ENCODE measurements at places on chromosomes 4 and X.

GRCh38 chr4:108215055-108215454 is 46.3 kb upstream of the LEF1 start:
- DNase-seq: no peak

GRCh38 chr4:142567620-142568451 is 278.3 kb downstream of the INPP4B start:
- no peak for DNase-seq

GRCh38 chrX:17390419-17390850 is 15.4 kb downstream of the NHS start:
- no peak for DNase-seq

GRCh38 chr4:2371765-2372487 is 46.5 kb downstream of the ZFYVE28 start:
- DNase-seq: no peak

GRCh38 chrX:1442724-1443367 is 9.9 kb downstream of the ASMTL start:
- DNase-seq: no peak

GRCh38 chr4:1714303-1715001 is 2.3 kb upstream of the SLBP start:
- no peak for DNase-seq

- DNase-seq: no peak
These were observed 646.8 kb upstream of the INTU start for GRCh38 chr4:126986005-126986404.

DNA sequence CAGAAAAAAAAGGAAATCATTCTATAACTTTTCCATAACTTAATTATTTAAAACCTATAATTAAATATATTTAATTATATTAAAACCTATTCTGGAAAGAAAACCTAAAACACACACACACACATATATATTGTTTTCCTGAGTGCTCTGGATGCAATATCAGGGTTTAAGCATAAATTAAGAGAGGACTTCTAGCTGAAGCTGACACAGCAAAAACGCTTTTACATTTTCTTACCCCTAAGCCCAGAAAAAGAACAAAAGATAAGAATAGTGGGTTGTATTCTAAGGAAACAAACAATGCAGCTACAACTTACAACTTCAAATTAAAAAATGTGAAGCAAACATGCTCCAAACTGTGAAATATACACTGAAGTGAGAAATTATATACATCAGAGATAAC is 52.3 kb downstream of the TMPRSS11B start:
- no peak for DNase-seq

GRCh38 chr4:140116442-140117104 is 37.4 kb downstream of the MAML3 start:
- DNase-seq: no peak

DNA sequence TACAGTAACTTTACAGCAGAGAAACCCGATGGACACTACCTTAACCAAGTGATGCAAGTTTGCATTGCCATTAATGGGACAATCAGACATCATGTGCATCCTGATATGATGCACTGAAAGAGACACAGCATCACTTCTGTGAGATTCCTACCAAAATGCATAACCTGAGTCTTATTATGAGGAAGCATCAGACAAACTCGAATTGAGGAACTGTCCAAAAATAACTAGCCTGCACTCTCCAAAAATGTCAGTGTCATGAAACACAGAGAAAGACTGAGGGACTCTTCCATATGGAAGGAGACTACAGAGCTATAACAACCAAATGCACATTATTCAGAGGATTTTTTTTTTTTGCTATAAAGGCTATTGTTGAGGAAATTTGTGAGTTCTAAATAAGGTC is 66.6 kb upstream of the IQSEC2 start:
- DNase-seq: no peak

- no peak for DNase-seq
These were observed 101.1 kb downstream of the CHIC2 start for GRCh38 chr4:53963336-53963735.

GRCh38 chr4:122992057-122992456 is 69.7 kb upstream of the NUDT6 start:
- DNase-seq: no peak

- no peak for DNase-seq
These were observed 13.9 kb downstream of the MAMLD1 start for GRCh38 chrX:150377005-150377404.

- no peak for DNase-seq
These were observed 245.5 kb downstream of the EVC2 start for GRCh38 chr4:5462896-5463295.

DNA sequence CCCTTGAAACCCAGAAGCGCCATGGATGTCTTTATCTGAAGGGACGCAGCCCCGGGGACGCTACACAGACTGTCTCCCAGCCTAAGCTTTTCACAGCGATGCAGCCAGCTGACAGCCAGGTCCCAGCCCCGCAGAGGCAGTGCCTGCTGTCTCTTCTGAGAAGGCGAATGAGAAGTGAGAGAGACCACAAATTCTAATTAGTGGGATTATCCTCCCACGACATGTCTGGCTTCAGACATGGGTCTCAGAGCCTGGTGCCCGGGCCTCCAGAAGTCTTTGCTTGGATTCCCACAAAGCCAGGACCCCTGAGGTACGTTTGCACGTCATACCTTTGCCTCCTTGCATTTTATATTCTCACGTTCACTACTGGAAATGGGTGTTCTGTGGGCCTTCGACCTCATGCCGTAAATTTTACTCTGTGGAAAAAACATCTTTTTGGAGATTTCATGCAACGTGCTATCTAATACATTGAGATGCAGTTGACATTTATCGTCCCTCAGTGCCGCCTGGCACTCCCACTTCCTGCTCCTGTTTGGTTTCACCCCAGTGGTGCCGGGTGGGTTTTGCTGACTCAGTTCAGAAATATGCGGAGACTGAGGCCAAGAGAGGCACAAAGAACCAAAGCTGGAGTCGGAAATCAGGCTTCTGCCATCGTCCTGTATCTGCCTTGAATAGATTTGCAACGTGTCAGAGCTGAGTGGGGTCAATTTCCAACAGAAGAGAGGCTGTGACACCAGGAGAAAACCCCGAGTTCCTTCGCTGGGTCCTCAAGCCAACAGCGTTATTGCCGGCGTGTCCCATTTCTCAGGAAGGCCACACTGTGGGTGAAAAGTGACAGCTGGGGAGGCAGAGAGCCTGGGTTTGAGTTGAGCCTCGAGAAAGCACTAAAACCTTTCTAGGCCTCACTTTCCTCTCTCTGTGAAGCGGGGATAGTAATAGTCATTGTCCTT is 114.4 kb downstream of the STK32B start:
- DNase-seq: no peak

GRCh38 chr4:120801137-120801758 is 121.3 kb downstream of the PRDM5 start:
- no peak for DNase-seq

DNA sequence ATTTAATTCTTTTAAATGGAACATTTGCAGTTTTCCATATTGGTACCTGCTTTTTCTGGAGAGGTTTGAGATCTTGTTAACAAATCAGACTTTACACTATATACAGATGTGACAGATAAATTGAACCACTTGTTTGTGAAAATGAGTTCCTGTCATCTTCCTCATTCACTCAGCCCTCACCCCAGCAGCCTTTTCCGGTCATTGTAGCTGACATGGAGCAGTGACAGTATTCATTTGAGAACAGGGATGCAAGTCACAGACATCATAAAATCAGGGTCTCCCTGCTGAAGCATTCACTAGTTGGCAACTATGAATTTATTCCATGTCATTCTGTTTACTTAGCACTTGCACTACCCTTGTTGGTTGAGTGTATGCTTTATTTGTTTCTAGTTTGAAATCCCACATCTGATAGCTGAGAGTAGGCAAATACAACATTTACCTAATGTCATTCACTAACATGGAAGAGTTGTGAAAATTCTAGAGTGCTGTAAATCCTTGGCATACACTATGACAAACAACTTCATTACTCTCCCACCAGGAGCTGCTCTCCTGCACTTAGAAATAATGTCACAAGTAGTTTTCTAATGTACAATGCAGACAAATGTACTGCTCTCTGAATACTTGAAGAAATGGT is 78.9 kb downstream of the UGT8 start:
- no peak for DNase-seq

DNA sequence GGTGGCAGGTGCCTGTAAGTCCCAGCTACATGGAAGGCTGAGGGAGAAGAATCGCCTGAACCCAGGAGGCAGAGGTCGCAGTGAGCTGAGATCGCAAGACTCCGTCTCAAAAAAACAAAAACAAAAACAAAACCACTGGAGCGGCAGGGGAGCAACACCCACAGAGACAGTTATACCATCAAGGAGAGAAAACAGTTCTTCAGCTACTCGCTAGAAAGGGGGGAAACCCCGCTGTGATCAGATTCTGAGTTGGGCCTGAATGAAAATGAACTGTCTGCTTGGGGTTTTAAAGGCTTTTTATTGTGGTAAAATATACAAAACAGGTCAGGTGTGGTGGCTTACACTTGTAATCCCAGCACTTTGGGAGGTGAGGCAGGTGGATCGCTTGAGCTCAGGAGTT is 16.8 kb upstream of the IRAK1 start:
- no peak for DNase-seq

DNA sequence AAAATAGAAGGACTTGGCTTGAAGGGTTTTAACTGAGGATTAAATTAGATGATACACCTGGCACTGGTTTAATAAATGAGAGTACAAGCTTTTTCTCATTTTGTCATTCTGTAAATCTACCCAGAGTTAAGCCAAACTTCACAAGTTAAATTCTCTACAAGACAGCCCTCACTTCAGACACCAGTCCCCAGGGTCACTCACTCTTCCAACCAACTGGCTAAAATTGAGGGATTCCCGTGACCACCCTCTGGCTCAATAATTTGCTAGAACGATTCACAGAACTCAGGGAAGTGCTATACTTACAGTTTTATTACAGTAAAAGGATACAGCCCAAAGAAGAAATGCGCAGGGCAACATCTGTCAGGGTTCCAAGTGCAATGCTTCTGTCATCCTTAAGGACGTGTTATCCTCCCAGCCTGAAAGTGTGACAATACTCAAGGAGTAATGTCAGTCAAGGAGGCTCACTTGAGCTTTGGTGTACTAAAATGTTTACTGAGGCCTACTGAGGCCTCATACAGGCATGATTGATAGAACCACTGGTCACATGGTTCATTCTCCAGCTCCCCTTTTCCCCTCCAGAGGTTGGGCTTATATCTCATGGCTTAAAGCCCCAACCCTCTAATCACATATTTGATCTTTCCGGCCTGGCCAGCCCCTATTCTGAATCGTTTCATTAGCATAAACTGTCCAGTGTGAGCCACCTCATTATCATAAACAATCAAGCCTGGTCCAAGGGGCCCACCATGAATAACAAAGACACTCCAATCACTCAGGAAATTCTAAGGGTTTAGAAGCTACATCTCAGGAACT is 9.6 kb upstream of the TMSB4X start:
- DNase-seq: no peak

GRCh38 chr4:139266208-139266582 is 13.8 kb downstream of the MGARP start:
- DNase-seq: no peak

DNA sequence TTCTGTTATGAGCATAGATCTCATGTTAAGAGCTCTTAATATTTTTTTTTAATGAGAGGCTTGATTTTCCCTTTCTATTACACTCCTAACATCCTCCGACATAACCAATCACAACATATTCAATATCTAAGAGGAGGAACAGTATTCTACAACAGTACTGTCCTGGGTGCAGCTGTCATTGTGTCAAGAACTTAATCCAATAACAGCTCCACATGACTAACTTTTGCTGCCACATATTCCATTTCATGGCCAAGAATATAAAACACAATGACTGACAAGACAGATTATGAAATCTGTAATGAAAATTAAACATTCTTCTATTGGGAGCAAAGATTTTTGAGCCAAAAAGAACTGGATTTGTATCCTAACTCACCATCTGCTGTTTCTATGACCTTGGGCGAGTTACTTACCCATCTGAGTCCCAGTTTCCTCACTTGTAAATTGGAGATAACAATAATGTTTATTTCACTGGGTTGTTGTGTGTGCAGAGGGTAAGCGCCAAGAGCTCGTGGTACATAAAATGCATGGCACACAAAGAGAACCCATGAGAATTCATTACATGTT is 405.6 kb downstream of the SPRY1 start:
- DNase-seq: no peak

DNA sequence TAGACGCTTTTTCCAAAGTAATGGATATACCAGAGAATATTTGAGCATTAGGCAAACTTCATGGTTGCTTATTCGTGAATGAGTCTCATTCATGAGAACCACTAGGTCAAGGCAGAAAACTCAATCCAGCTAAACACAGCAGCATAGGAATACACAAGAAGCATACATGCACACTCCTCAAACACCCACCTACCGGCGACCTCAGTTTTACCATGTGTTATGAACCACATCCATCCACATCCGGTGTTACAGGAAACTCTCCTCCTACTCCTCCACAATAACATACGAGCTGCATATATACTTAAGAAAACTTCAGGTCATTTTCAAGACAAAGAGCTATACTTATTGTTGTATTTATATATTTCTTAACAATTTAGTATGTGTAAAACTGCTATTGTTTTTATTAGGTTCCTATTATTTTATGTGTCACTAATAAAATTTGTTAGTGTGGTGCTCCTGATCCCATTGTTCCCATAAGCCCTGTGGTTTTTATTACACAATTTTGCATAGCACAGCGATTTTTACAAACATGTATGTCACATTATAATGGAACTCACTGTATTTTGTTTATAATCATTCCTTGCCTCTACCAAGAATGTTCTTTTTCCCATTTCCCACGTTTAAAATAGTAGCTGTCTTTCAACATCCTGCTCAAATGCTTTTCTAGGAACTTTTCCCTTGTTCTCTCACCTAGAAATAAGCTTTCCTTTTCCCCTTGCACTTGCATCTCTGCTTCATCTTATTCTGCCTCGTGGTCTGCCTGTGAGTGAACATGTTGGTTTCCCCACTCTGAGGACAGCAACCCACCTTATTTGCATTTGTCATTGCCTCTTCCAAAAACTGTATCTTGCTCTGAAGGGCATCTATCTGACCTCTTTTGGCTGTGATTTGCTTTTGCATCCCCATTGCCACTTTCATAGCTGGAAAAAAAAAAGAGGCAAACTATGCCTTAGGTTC is 48.3 kb downstream of the STBD1 start:
- DNase-seq: no peak

DNA sequence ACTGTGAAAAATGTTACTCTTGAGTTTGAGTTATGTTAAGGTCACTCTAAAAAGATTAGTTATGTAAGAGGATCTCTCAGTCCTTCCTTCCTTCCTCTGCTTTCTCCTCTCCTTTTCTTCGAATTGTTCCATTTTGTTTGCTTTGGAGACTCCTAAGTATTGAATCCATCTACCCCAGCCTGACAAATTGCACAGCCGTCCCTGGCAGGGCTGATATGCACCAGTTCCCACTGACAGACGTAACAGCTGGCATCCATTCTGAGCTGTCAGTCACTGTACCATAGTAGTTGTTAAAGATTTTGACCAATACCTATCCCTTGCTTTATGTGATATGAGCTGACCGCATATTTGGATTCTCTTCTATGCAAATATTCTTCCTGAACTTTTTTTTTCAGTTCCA is 210.7 kb upstream of the IGFBP7 start:
- no peak for DNase-seq

DNA sequence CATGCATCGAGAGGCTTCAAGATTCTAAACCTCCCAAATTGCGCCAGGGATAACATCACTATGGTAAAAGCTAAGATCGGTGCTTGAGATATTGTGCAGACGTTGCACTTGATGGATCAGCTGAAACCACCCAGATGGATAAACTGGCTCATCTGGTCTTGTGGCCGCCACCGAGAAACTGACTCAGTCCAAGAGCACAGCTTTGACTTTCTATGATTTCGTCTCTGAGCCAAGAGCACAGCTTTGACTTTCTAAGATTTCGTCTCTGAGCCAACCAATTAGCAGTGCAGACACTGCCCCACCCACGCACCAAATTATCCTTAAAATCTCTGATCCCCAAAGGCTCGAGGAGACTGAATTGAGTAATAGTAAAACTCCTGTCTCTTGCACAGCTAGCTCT is 687.2 kb downstream of the FAM133A start:
- DNase-seq: no peak
